Activated CD4-positive, alpha-beta T cell treated with anti-CD3 and anti-CD28 coated beads, Interleukin-2, amount 50 U/mL, for 4 hours (primary cell): ENCODE measurements at places on chromosomes 3 and 15.

GRCh38 chr3:40605960-40606359, 81.2 kb downstream of the ZNF621 start:
- DNase-seq = no peak

DNA sequence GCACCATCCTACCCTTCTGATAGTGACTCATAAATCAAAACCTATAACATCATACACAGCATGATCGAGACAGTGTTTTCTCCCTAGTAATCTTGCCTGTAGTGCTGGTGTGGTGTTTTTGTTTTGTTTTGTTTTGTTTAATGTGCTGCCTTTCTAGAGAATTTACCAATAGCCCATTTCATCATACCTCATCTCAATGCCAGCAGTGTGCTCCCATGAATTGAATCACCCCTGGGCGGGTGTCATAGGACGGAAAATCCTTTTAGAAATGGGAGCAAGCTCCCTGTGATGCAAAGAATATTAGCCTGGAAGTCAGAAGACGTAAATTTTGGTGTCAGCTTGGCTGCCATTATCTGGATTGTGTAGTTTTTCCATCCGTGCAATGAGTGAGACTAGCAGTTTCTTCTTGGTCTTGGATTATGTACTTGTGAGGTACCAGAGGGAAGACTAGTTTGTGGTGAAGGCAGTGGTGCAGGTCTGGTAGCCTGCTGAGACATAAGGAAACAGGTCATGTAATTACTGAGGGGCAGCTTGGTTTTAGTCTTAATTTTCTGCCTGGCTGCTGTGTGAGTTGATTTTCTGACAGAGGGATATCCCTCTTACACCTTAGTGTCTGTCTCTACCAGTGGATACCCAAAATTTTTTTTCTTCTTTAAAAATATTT, 29.9 kb downstream of the IGSF10 start:
- no peak for DNase-seq

DNA sequence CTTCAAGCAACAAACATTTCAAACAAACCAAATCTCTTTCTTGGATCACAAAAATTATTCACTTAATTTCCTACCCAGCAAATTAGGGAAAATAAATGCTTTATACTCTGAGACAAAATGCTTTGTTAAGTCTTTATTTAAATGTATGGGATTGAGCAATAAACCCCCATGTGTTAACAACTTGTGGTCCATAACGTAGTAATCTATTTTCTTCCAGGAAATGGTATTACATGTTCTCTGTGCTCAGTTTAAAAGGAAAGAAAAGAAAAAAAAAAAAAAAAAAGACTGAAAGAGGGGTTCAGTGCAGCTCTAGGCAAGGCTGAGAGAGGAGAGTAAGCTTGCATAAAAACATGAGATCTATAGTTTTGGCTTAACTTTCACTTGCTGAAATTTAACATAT, 102.3 kb downstream of the PIK3CB start:
- DNase-seq = no peak

- DNase-seq = no peak
Observed at GRCh38 chr15:100259266-100259665, 82.5 kb downstream of the ADAMTS17 start.

- no peak for DNase-seq
Observed at GRCh38 chr3:76199382-76199781, 414.0 kb upstream of the ZNF717 start.

DNA sequence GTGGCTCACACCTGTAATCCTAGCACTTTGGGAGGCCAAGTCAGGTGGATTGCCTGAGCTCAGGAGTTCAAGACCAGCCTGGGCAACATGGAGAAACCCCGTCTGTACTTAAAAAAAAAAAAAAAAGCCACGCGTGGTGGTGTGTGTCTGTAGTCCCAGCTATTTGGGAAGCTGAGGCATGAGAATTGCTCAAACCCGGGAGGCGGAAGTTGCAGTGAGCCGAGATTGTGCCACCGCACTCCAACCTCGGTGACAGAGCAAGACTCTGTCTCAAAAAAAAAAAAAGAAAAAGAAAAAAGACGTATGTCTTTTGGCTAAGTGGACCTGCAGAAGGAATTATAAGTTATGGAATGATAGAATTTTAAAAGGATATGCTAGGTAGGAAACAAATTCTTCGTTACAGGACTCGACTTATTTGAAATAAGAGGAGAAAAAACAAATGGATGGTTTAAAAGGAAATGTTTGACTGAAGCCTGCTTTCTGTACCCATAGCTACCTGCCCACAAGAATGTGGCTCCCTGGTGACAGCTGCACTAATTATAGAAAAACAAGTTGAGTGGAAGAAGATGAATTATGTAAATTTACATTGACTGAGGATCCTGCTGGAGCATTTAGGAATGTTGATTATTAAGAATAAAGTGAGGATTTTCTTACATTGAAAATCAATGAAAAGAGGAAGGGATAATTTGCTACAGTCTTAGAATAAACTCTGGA, 36.0 kb upstream of the SKIL start:
- DNase-seq = no peak

GRCh38 chr3:128078322-128078721, 26.1 kb downstream of the SEC61A1 start:
- no peak for DNase-seq

DNA sequence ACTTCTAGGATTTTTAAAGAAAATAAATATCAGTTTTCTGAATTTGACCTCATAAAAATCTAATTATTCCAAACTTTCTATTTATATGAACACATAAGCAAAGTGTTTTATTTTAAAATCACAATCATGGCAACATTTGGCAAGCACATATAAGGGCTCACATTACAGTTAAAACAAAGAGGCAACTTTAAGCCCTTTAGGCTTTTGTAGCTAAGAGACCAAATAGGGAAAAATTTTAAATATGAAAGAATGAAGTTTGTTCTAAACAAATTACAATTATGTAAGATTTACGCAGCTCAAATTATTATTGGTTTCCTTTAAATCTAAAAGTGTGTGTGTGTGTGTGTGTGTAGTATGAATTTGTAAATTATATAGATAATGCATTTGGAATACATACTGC, 267.0 kb downstream of the ZIC4 start:
- no peak for DNase-seq

GRCh38 chr15:62624547-62625378, 417.8 kb upstream of the TPM1 start:
- DNase-seq = no peak

GRCh38 chr3:135191708-135192107, 396.6 kb downstream of the EPHB1 start:
- DNase-seq = no peak

DNA sequence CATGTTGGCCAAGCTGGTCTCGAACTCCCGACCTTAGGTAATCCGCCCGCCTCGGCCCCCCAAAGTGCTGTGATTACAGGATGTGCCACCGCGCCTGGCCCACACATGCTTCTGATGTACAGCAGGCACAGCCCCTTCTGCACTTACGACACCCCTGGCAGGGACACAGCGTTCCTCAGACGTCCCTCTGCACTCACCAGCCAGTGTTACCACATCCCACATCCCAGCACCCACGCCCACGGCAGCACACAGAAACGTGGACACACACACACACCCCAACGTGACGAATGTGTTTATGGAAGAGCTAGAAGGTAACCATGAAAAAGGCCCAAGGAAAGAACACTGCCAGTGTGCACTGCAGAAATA, 576 bp upstream of the RPAP1 start:
- no peak for DNase-seq

DNA sequence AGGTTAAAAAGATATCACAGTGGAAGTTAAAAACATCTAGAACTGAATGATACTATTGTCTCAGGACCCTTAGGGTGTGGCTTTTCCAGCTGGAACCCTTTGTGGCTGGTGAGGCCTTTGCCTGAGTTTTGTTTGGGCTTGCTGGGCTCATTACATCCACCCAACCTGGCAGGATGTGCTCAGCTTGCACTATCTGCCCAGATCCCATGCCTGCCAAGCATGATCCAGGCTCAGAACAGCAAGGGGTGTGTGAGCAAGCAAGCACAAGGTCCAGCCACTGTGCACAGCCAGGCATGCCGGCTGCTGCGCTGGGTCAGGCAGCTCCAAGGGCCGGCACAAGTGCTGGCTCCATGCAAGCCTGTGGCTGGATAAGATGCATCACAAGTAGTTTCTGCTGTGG, 512.7 kb upstream of the CDIN1 start:
- no peak for DNase-seq

DNA sequence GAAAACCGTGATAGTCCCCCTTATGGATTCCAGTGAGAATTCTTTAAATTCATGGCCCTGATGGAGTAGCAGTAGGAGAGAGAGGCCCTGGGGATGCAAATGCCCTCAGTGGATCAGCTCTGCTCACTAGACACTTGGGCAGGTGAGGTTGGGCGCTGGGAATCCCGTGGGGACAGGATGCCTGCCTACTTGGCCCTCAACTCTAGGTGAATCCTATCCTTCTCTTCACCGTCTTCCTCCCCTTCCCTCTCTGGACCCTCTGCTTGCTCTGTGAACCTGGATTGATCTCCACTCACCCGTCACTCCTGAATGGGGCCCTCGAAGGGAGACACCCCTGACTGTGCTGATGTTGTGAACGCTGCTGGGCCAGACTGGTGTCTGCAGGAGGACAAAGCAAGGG, 77.4 kb downstream of the SEC22A start:
- no peak for DNase-seq

DNA sequence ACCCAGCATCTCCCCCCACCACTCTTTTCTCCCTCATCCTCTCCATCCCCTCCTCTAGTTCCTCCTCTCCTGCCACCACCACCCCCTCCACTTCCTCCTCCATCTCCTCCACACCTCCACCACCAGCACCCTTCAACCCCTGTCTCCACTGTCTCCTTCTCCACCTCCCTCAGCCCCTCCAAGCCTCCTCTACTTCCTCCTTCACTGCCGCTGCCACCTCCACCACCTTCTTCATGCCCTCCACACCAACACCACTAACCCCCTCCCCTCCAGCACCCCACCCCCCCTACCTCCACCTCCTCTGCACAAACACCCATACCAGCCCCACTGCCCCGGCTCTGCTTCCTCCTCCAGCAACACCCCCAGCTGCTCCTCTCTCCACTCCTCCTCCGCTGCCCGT, 88.0 kb downstream of the HES1 start:
- no peak for DNase-seq

- no peak for DNase-seq
Observed at GRCh38 chr3:146142757-146143156, 18.2 kb downstream of the PLOD2 start.

DNA sequence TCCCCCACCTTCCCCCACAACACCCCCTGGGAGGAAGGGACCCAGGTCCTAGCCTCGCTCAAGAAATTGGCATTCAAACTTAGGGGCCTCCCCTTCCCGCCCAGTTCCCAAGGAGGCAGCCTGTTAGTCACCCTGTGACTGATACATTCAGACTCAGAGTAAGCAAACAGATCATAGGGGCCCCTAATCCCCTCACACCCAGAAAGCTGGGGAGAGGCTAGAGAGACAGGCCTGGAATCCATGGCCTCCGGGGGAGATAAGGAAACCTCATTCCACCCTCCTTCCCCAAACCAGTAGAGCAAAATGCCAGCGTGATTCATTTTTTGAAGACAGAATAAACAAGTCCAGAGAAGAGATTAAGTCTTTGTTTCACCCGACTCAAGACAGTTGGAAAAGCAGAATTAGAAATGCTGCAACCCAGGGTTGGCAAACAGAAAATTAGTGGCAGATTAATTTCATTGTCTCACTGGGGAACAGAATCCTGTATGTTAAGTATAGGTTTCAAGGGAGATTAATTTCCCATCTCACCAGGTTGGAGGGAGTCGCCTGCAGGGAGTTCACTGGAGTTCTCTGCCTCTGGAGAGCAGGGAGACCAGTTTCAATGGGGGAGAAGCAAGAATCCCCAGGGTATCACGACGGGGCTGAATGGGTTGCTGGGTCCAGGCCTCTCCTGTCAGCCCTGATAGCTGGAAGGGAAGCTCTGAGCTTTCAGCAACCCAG, 268.3 kb downstream of the UACA start:
- DNase-seq = no peak

GRCh38 chr15:66092053-66093016, 161.2 kb downstream of the MEGF11 start:
- no peak for DNase-seq

GRCh38 chr15:66477011-66477410, 20.6 kb downstream of the SNAPC5 start:
- DNase-seq = no peak

GRCh38 chr15:91196768-91197167, 96.7 kb downstream of the SV2B start:
- DNase-seq = no peak

DNA sequence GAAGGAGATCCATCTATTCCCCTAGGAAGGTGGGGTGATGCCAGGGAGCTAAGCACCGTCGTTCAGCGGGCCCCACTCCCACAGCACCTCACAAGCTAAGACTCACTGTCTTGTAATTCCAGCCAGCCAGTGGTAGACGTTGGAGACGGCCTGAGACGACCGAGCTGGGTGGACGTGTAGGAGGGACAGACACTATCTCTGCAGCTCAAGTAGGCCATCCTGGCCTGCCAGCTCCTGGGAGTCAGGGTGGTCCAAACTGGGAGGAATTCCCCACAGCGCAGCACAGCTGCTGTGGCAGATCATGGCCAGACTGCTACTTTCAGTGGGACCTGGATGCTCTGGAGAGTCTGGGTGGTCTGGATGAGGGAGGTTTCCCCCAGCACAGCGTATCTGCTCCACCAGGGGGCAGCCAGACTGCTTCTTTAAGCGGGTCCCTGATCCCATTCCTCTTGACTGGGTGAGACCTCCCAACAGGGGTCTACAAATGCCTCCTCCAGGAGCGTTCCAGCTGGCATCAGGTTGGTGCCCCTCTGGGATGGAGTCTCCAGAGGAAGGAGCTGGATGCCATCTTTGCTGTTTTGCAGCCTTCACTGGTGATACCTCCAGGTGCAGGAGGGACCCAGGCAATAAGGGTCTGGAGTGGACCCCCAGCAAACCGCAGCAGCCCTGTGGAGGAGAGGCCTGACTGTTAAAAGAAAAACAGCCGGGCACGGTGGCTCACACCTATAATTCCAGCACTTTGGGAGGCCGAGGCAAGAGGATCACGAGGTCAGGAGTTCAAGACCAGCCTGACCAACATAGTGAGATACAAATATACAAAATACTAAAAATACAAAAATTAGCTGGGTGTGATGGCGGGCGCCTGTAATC, 27.6 kb downstream of the GNB5 start:
- DNase-seq = no peak

- no peak for DNase-seq
Observed at GRCh38 chr15:83587091-83587490, 66.8 kb upstream of the ADAMTSL3 start.

DNA sequence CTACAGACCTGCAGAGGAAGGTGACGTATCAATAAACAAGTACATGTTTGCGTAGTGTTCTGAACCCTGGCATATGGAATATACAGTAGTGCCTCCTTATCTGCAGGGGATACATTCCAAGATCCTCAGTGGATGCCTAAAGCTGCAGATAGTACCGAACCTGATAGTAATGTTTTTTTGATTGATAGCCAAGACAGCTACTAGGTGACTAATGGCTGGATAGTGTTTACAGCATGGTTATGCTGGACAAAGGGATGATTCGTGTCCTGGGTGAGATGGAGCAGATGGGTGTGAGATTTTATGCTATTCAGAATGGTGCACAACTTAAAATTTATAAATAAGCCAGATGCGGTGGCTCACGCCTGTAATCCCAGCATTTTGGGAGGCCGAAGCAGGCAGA, 55.8 kb upstream of the IGF2BP2 start:
- no peak for DNase-seq

- DNase-seq = no peak
Observed at GRCh38 chr3:64693031-64693430, 5.2 kb upstream of the ADAMTS9 start.
